Upper lobe of left lung (tissue), 6 donors: ENCODE measurements at places on chromosomes 6 and 20. TPM values are rescaled to one million over a fixed set of nuclear protein-coding genes. Genes with fewer than 3 reads are reported as not detected.

DNA sequence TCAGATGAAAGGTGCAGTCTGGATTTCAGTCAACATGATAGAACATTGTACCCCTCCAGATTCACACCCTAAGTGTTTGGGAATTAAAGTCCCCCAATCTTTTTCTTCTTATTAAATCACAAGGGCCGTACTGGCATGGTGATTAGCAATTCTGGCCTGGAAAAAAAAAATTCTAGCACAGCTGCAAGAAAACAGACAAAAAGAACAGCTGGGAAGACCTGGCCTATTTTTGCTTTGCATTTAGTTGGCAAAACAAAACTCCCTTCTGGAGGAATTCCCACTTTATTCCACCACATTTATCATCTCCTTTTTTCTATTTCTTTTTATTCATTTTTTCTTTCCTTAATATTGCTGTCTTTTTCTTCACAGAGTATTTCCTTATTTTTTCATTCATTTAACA is 39.8 kb upstream of the AKAP12 start:
- no peak for DNase-seq

GRCh38 chr20:56195946-56196345 is 52.6 kb upstream of the MC3R start:
- DNase-seq = no peak

DNA sequence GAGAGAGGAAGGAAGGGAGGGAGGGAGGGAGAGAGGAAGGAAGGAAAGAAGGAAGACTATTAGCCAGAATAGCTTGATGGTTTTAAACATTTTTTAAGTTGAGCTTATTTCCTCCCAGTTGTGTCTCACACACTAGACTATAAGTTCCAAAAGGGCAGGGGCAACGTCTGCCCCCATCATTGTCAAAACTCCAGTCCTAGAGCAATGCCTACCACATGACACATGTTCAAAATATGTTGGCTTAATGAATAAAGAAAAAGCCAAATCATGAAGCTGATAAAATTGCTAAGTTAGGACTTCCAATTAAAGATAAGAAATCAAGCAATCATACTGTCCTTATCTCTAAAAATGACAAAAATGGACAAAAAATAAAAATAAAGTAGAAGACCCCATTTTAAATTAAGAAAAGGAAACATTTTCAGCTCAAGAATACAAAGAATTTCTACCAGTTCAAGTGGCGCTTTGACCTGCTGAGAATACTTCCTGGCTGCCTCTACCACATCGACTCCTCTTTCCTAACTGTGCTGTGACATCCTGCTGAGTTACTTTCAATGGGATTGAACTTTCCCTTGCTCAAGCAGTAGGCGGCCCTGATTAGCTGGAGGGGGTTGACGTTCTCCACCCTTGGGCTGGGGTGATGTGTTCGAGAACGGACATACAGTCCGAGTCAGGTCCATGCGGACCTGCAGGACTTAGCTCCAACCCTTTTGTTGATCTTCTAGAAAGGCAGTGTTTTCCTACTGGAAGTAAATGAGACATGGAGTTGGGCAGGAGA is 283.9 kb upstream of the FOXQ1 start:
- DNase-seq = no peak

- DNase-seq = no peak
Measured at GRCh38 chr6:46655803-46656202, 3.0 kb downstream of the SLC25A27 start.

DNA sequence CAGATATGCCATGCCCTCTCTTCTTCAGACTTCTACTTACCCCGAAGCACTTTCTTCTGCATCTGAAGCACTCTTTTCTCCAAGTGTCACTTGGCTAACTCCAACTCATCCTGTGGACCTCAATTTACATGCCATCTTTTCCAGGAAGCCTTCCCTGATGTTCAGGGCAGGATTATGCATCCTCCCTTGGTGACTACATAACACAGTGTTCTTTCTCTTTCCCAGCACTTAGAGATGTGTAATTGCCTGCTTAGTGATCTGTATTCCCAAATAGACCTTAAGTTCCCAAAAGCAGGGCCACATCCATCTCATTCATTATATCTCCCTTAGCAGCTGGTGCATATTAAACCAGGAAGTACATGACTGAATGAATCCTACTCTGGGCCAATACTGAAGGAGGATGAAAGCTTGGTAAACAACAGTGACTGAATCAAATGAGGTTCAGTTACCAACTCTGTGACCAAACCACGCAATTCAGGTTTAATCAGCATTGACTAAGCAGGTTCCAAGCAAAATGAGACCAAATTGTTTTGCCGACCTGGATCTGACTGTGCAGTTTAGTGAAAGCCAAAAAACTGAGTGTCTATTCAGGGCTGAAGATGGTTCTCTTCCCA is 121.4 kb upstream of the TCF21 start:
- no peak for DNase-seq

DNA sequence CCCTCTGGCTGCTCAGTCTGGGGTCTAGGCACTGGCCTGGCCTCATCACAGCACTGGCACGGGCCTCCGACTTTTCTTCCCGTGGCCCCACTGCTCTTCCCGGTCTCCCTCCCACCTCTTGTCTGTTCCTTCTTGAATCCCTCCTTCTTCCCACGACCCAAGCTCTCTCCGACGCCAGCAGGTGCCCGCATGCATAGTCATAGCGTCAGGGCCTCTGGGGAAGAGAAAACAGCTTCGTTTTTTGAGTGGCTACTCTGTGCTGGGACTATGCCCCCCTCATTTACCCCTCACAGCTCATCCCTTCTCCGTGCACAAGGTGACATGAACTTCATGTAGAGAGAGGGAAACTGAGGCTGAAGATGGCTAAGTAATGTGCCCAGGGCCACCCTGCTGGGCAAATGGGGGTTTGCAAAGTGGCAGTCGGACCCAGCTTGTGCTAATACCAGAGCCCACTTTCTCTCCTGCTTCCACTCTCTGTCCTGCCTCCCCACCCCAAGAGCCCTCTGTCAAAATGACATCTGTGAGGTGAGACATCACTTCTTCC is 59.2 kb downstream of the SYNJ2 start:
- DNase-seq = no peak

DNA sequence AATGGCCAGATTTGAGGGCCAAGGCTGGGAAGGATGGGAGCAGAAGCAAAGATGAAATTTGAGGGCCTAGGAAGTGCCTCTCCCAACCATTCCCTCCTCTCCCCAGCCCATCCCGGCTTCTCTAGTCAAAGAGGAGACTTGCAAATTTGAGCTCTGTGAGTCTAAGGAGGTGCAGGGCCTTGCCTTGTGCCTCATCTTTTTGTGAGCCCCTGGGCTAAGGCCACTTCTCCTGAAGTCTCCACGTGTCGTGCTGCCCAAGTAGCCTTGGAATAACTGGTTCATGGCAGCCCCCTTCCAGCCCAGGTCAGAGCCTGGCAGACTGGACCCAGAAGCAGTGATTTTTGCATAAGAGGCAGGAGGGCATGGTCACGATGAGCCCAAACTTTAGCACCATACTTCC is 6.7 kb downstream of the PTGIS start:
- no peak for DNase-seq

TGM3 gene
- total RNA-seq = 0.34 TPM

JPH2 gene
- total RNA-seq = 8.1 TPM

MUCL3 gene
- total RNA-seq = 5.0 TPM

LY6G6D gene
- not detected for total RNA-seq

ANGPT4 gene
- total RNA-seq = 0.39 TPM
